Activated T-cell treated with anti-CD3 and anti-CD28 coated beads, Interleukin-2, amount 50 U/mL, for 1 hour (primary cell): ENCODE measurements at places on chromosomes 12 and 14.

DNA sequence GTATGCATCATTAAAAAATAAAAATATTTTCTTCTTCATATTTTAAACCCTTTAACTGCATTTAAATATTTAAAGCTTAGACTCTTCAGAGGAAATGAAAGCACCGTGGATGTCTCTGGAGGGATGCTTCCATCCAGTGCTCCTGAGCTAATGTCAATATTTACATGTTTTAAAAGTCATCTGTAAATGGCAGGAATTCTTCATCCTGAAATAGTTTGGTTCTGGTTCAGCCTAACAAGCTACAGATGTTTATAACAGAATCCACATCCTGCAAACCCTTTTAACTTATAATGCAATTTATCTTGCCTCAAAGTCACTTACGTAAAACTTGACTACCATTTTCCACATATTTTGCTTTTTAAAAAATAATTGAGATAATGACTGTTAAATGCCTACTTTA, 1207.3 kb downstream of the SLC16A7 start:
- DNase-seq = no peak

DNA sequence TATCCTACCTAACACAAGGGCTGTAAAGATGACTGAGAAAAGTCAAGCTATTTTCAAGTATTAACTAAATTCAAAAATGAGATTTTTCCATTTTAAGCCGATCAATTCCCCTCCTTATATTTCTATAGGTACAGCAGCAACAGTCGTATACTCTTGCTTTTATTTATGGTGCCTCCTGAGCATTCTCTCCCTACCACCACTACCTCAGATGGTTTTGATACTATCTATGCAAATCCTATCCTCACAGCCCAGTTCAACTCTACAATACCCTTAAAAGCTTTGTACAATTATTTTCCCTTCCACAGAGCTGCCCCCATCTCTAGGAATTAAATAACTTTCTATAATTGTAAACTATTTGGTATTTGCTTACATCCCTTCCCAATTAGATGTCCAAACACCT, 52.1 kb downstream of the GALC start:
- no peak for DNase-seq

- DNase-seq = no peak
Measured at GRCh38 chr12:75660107-75660530, 148.7 kb upstream of the KRR1 start.

DNA sequence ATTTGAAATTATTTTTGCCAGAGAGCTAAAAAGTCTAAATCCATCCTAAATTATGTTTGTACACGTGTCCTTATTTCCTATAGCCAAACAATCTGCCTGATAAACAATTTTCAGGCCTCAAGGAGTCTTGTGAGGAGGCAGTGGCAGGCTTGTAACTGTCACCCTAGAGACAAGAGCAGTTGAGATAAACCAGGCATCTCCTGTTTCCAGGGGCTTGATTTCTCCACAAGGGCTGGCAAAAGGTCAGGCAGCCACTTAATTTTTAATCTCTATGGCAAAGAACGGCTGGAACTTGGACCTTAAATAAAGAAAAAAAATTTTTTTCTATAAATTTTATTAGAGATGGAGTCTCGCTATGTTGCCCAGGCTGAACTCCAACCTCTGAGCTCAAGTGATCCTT, 15.5 kb downstream of the PKP2 start:
- no peak for DNase-seq

DNA sequence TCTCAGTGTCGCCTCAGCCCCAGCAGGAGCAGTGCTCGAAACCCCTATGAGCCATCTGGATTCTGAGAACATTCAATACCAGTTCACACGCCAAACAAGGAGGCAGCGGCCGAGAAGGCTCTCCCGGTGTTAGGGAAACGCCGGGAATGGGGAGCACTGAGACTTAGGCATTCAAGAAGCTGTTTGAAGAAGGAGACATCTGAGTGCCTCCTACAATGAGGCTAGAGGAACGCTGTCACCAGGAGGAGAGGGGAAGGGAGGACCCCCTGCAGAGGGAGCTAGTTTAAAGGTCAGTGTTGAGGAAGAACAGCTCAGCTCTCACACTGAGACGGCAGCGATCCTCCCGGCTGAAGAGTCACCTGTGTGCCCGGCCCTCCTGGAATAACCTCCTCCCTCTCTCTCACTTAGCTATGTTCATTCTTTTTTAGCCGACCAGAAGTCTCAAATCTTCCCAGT, 69.9 kb downstream of the SERPINA3 start:
- no peak for DNase-seq

DNA sequence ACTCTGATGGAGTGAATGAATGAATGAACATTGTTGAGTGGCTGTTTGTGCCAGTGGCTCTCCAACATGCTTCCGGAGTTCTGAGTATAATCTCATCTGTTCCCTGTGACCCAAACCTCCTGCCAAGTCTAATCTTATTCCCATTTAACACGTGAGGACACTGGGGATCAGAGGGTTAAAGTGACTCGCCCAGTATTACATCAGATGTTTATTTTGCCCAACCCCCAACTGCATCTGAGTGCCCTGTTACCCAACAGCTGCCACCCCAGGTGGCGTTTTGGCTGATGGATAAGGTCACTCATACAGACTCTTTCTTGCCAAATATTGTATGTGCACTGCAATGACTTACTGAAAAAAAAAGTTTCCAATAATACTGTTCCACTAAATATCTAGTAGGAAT, 210.9 kb downstream of the EXOC5 start:
- no peak for DNase-seq

DNA sequence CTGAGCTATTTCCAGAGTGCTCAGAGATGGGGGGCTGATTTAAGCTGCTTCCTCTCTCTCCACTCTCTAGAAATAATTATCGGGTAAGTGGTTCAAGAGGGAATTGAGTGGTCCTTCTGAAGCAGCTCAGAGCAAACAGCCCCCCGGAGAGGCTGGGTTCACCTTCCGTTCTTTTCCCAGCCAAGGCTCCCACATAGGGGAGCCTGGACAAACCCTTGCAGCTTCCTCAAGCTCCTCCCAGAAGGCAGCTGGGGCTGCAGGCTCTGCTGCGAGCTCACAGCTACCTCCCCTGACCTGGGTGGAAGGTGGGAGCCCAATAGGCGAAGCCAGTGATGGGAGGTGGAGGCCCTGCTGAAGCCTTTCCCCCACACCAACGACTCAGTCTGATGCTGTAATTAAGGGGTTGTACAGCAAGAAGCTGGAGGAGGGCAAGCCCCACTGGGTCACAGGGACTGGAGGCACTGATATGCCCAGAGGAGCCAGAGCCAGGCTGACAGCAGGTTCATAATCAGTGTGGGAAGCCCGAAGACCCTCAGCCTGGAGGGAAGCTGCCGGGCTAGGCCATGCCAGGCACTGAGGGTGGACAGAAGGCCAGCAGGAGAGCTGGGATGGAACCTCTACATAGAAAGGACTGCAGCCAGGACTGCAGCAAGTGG, 52.4 kb downstream of the ARL6IP4 start:
- DNase-seq = no peak

DNA sequence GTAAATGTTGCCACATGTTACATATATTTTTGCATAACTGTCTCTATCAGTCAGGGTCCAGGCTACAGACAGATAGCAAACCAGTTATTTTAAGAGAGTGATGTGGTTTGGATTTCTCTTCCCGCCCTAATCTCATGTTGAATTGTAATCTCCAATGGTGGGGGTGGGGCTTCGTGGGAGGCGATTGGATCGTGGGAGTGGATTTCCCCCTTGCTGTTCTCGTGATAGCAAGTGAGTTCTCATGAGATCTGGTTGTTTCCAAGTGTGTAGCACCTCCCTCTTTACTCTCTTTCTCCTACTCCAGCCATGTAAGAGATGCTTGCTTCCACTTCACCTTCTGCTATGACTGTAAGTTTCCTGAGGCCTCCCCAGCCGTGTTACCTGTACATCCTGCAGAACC, 704.2 kb upstream of the TBX3 start:
- DNase-seq = no peak

DNA sequence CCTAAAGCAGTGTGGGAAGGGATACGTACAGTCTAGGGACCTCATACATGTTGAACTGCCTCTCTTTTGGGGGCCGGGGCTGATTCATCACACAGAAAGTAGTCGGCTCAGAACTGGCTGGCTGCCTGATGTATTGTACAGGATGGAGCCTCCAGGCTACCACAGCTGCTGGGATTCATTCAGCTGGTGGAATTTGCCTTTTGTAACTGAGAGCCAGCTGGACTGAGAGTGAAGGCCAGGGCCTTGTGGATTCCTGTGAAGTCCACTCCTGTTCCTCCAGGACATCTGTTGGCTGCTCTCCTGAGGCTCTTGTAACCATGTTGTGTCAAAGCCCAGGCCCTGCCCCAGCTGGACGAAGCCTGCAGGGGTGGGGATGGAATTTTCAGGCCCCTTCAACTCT, 116.3 kb upstream of the PRICKLE1 start:
- no peak for DNase-seq

GRCh38 chr12:19434538-19434937, 4.8 kb upstream of the AEBP2 start:
- DNase-seq = no peak
